Spleen (tissue), 13 donors: ENCODE measurements at places on chromosomes 1 and 21. TPM values are rescaled to one million over a fixed set of nuclear protein-coding genes. Genes with fewer than 3 reads are reported as not detected.

GRCh38 chr1:61220536-61220935 is 138.2 kb downstream of the NFIA start:
- DNase-seq = no peak

- DNase-seq = no peak
Measured at GRCh38 chr1:225413708-225414375, 14.0 kb downstream of the LBR start.

- DNase-seq = no peak
Measured at GRCh38 chr1:85683292-85684025, 24.8 kb downstream of the ZNHIT6 start.

GRCh38 chr1:107551456-107551855 is 410.6 kb downstream of the NTNG1 start:
- no peak for DNase-seq

DNA sequence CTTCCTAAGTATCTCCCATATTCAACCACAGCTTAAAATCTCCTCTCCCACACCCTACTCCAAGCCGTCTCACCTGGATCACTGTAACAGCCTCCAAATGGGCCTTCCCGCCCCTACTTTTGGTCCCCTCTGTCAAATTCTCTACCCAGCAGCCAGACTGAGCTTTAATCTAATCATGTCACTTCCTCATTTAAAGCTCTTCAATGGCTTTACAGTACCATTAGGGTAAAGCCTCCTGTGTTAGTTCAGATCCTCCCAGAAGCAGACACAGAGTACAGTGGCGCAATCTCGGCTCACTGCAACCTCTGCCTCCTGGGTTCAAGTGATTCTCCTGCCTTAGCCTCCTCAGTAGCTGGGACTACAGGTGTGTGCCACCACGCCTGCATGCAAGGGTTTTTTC is 46.8 kb upstream of the PSEN2 start:
- no peak for DNase-seq

GRCh38 chr1:214164173-214164572 is 116.8 kb upstream of the SMYD2 start:
- no peak for DNase-seq

GRCh38 chr1:217090060-217090911 is 367.1 kb upstream of the ESRRG start:
- no peak for DNase-seq

- DNase-seq = no peak
Measured at GRCh38 chr1:116243333-116244054, 129.6 kb upstream of the ATP1A1 start.

- no peak for DNase-seq
Measured at GRCh38 chr1:3136532-3136931, 67.5 kb downstream of the PRDM16 start.

DNA sequence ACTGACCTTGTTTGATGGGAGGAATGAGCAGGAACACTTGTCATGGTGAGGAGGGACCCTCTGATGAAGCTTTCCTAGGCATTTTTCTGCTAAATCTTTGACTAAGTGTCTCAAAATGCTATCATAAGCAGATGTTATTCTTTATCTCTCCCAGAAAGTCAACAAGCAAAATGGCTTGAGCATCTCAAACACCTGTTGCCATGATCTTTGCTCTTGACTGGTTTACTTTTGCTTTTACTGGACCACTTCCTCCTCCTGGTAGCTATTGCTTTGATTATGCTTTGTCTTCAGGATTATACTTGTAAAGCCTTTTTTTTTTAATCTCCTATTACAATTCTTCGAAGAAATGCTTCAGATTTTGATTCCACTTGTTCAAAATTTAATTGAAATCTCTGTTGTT is 157.4 kb downstream of the GPR52 start:
- DNase-seq = no peak

- DNase-seq = no peak
Measured at GRCh38 chr1:68140536-68140935, 90.1 kb upstream of the DIRAS3 start.

DNA sequence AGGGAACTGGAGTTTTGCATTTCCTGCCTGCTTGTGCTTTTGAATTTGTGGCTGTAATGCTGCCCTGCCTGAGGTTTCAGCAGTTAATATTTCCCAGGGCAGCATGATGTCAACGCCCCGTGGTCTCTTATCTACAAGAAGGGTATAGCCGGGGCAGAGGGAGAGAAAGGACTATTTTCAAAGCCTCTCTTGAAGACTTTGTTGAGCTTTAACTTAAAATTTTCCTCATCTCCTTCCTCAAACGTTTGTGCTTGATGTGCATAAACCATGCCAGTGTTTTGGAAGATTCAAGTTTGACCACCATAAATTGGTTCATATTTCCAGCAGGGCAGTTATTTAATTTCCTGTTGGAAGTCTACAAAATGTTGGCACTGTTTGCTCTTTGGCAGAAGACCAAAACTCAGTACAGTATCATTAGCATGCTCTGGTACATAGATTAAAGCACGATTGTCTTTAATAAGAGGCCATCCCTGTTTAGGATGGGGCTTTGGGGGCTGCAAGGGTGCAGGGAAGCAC is 43.4 kb downstream of the ROR1 start:
- DNase-seq = no peak

GRCh38 chr1:78095593-78095992 is 49.8 kb downstream of the GIPC2 start:
- DNase-seq = no peak

DNA sequence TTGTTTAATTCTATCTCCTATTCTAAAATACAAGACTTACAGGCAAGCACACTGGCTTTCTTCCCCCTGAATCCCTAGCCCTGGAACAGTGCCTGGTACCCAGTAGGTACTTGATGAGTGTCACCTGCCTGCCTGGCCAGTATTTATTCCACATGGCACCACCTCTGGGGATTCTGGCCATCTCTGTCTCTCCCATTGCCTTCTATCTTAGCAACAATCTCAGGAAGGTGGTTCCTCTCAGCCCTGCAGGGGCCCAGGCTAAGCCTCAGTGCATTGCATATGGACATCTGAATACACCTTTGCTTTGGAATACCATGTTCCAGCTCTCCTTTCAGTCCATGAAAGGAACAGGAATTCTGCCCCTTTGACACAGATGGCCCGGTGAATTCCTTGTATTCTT is 81.0 kb downstream of the HIVEP3 start:
- no peak for DNase-seq

DNA sequence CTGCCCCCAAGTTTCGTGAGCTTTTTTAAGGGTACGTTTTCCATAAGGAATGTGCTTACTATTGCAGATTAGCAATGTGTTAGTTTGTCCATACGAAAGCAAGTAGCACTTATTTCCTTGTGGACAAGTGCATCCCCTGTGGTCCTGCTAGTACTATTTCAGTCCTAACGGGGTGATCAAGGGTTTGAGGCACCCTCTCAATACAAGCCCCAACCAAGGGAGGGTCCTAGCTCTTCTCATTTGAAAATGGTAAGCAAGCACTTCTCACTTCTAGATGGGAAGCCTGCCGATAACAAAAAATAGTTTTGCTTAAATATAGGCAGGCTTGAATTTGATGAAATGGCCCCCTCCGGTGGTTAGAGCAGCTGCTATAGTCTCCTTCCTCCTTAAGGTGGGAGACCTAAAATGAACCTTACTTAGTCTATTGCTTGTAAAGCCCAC is 64.0 kb upstream of the HMCN1 start:
- no peak for DNase-seq

GRCh38 chr21:25640202-25640942 is 1.3 kb downstream of the JAM2 start:
- DNase-seq = peak; percentile 78

- no peak for DNase-seq
Measured at GRCh38 chr1:97565886-97566285, 354.9 kb downstream of the DPYD start.

DNA sequence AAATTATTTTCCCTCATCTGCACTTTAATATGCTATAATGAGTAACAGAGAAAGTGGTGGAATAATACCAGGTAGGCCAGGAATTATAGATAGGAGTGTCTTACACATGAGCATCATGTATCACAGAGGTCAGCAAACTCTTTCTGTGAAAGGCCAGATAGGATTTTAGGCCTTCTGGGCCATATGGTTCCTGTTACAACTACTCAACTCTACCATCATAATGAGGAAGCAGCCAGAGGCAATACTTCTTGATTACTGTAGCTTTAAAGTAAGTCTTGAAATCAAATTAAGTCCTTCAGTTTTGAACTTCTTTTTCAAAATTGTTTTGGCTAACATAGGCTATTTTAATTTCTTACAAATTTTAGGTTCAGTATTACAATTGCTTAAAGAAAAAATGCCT is 32.1 kb upstream of the IGSF3 start:
- DNase-seq = no peak

DNA sequence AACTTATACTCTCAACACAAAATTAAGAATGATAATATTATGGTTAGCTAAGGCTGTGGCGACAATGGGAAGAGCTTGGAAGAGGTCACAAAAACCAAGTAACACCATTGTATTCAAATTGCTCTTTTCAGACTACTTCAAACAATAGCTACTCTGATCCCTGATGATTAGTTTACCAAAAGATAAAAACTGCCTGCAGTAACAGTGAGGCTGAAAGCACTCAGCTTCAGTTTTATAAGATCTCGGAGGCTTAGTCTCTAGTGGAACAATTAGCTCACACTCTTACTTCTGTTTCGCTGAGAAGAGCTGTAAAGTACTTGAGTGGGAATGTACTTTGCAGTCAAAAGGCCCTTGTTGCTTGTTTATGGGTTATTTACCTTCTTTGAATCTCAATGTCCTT is 278.5 kb downstream of the LRRC7 start:
- no peak for DNase-seq

DNA sequence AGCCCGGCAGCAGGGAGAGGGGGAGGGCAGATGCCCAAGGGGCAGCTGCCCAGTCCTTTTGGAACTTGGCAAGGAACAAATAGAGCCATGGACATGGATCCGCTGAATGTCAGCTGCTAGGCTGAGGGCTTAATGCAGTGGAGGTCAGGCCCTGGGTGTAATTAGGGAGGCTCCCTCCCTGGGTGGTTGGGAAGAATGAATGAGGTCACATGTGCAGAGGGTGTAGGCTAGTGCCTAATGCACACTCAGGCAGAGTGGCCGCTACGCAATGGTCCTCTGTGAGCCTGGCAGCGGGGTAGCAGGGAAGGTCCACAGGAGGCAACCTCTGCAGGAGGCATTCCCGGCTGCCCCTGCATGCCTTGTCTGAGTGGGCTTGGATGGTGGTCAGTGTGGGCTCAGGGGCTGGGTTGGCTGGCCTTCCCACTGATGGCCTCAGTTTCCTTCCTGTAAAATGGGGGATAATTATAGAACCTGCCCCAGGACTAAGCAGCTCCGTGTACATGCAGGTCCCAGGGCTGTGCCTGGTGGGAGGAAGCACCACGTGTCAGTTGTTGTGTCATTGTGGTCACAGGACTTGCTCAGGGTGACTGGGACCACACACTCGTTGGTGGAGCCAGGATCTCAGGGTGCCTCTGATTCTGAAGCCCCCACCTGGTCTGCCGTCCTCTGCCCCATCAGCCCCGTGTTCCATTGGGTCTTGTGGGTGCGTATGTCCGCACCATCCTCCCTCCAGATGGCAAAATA is 81.6 kb upstream of the ACTL8 start:
- no peak for DNase-seq

- DNase-seq = no peak
Measured at GRCh38 chr1:229238231-229238630, 32.7 kb upstream of the RAB4A start.

DNA sequence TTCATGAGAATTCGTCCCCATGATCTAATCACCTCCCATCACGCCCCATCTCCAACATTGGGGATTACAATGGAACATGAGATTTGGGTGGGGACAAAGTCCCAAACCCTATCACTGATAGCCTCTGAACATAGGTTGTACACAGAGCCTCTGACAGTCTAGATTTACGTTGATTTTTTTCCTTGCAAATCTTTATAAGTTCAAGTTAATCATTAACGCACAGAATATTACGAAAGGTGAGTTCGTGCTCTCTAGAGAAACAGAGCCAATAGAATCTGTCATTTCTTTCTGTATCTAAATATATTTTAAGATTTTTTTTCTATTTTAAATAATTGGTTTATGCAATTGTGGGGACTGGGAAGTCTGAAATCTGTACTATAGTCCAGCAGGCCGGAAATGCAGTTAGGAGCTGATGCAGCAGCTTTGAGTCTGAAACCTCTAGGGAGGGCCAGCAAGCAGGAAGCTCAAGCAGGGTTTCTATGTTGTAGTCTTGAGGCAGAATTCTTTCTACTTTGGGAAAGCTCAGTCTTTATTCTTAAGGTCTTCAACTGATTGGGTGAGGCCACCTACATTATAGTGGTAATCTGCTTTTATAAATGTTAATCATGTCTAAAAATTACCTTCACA is 61.0 kb downstream of the SELENOF start:
- DNase-seq = no peak

DNA sequence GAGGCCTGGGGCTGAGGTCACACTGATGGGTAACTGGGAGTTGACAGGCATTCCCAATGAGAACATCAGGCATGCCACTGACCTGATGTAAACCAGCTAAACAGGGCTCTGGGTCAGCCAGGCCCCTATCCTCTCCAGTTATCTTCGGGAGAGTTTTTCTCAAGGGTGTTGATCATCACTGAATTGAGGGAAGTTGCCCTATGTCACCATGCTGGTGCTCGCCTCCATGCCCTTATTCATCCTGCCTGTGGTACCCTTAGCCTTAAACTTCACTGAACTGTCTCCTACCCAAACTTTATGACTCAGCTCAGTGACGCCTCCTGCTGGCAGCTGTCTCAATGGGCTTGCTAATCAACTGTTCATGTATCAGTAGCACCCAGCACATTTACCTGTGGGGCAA is 80.7 kb upstream of the TNR start:
- DNase-seq = no peak

- DNase-seq = no peak
Measured at GRCh38 chr1:215584389-215584788, 17.3 kb downstream of the KCTD3 start.

The FTCD gene
- total RNA-seq = not detected

The SVBP gene
- total RNA-seq = 32.3 TPM

The TCHHL1 gene
- total RNA-seq = not detected

The FAM72D gene
- 0.79 TPM for total RNA-seq

The OR2L2 gene
- total RNA-seq = 1.0 TPM

The ACBD3 gene
- 30.0 TPM for total RNA-seq

The CYP4Z1 gene
- total RNA-seq = not detected

The SLC37A1 gene
- 25.3 TPM for total RNA-seq

The FAM20B gene
- 34.2 TPM for total RNA-seq

The DMBX1 gene
- total RNA-seq = not detected

The ARHGAP30 gene
- total RNA-seq = 121 TPM

The PRCC gene
- 61.9 TPM for total RNA-seq

The MATN1 gene
- not detected for total RNA-seq

The KIF17 gene
- 44.7 TPM for total RNA-seq

The PKP1 gene
- not detected for total RNA-seq

The FABP3 gene
- total RNA-seq = 57.1 TPM

The LGR6 gene
- 1.9 TPM for total RNA-seq
